ENCODE measurements at places on chromosomes 1 and 21.

DNA sequence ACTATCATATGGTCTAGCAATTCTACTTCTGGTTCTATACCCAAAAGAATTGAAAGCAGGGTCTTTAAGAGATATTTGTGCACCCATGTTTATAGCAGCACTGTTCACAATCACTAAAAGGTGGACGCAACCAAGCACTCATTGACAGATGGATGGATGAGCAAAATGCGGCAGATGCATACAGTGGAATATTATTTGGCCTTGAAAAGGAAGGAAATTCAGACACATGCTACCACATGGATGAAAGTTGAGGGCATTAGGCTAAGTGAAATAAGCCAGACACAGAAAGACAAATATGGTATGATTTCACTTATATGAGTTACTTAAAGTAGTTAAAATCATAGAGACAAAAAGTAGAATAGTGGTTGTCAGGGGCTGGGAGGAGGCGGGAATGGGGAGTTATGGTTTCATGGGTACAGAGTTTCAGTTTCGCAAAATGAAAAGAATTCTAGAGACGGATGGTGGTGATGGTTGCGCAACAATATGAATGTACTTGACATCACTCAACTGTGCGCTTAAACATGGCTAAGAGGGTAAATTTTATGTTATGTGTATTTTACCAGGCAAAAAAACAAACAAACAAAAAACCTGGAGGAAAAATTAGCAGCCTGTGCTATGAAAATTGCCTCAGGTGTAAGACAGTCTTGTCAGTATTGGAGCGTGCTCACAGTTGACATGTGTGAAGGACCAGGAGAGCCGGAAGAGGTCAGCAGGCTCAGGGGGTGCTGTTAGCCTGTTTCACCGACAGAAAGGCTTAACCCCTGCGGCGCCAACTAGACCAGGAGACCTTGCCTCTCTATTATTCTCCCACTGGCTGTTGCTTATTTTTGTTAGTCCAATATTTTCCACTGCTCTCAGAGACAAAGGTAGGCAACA lies 26.5 kb downstream of the CD247 start:
- H3K4me3 ChIP-seq, result peak overlapping the region; percentile 23
- H3K27me3 ChIP-seq, result no peaks in the 10 kb centered on the region
- H3K4me1 ChIP-seq, result peaks cover 98% of the 10 kb centered on the region
- H3K27ac ChIP-seq, result no peak overlapping the region

DNA sequence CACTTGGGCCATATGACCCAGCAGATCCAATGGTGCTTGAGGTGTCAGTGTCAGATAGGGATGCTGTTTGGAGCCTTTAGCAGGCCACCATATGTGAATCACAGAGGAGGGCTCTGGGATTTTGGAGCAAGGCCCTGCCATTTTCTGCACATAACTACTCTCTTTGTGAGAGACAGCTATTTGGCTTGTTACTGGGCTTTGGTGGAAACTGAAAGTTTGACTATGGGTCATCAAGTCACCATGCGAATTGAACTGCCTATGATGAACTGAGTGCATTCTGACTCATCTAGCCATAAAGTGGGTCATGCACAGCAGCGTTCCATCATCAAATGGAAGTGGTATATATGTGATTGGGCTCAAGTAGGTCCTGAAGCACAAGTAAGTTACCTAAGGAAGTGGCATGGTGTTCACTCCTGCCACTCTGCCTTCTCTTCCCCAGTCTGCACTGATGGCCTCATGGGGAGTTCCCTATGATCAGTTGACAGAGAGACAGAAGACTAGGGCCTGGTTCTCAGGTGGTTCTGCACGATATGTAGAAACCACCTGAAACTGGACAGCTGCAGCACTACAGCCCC lies 447.3 kb downstream of the AGBL4 start:
- H3K36me3 ChIP-seq, result no peaks in the 10 kb centered on the region
- no peaks in the 10 kb centered on the region for H3K27me3 ChIP-seq
- no peak for DNase-seq
- H3K4me3 ChIP-seq, result no peak overlapping the region
- no peaks in the 10 kb centered on the region for H3K4me1 ChIP-seq
- H3K27ac ChIP-seq, result no peak overlapping the region

DNA sequence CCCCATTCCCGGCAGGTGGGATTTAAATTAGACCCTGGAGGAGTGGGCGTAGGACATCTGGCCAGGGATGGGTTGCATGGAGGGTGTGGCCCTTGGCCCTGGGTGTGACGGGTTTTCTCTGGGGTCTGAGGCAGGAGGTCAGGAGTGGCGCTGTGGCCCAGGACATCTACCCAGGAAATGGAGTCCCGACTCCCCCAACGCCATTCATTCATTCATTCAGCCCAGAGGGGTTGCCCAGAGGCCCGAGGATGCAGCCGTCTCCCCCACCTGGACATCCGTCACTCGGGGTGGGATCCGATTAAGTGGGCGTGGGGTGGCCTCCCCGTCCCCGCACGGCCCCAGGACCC lies 663 bp downstream of the ATP13A2 start:
- H3K4me1 ChIP-seq, result peaks cover 17% of the 10 kb centered on the region
- no peaks in the 10 kb centered on the region for H3K36me3 ChIP-seq
- no peaks in the 10 kb centered on the region for H3K27me3 ChIP-seq
- peak overlapping the region; percentile 54 for H3K27ac ChIP-seq
- peak overlapping the region; percentile 75 for H3K4me3 ChIP-seq

DNA sequence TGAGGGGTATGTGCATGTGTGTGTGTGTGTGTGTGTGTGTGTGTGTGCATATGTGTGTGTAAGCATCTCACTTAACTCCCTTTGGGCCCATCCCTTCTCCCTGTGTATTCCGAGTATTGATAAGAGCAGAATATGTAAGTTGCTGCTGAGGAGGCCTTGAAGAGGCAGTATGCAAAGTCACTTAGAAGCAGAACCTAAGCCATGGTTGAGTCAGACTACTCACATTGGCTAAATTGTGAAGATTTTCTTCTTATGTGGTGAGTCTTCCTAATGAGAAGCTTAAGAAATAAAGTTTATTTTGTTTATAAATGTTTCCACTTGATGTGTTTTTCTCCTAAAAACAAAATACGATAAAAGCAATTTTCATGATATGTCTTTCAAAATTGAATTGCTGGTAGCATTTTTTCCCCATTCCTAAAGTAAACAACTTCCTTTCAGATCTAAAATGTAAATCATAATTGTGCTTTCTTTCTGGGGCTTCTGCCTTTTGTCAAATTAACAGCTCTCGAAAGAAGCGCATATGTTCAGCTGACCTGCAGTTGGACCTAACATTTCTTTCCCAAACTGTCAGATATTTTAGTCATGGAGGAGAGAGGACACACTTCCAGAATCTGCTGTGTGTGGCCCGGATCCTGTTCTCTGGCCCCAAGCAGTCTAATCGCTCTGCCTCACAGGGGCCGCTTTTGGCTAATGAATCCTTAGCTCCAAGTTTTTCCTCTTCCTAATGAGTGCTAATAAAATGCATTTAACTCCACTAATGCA lies 284.0 kb downstream of the DUSP10 start:
- no peaks in the 10 kb centered on the region for H3K36me3 ChIP-seq
- no peak for DNase-seq
- H3K27ac ChIP-seq, result no peak overlapping the region

- DNase-seq, result no peak
- H3K4me3 ChIP-seq, result no peak overlapping the region
Observed at GRCh38 chr1:18530587-18531502, 50.1 kb downstream of the KLHDC7A start.

- DNase-seq, result no peak
- peak overlapping the region; percentile 94 for H3K27ac ChIP-seq
- H3K36me3 ChIP-seq, result peaks cover 79% of the 10 kb centered on the region
- no peaks in the 10 kb centered on the region for H3K27me3 ChIP-seq
- no peak overlapping the region for H3K4me3 ChIP-seq
Observed at GRCh38 chr1:24909388-24909898, 20.6 kb downstream of the RUNX3 start.

DNA sequence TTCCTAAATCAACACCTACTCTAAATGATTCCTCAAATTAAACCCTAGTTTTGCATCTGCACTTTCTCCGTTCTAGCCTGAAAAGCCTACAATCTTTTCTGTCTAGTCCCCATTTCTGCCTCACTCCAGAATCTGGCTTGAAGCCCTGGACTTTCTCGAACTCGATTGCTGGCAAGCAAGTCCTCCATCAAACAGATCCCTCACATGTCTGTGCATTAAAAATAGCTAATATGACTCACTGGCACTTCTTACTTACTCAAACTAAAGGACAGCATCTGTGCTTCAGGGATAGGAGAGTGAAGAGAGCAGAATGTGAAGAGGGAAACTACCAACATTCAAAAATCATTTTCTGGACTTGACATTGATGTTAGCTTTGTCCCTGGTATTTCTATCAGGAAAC lies 51.8 kb upstream of the CXADR start:
- H3K27ac ChIP-seq, result no peak overlapping the region
- DNase-seq, result no peak
- H3K27me3 ChIP-seq, result no peaks in the 10 kb centered on the region
- H3K4me3 ChIP-seq, result no peak overlapping the region

DNA sequence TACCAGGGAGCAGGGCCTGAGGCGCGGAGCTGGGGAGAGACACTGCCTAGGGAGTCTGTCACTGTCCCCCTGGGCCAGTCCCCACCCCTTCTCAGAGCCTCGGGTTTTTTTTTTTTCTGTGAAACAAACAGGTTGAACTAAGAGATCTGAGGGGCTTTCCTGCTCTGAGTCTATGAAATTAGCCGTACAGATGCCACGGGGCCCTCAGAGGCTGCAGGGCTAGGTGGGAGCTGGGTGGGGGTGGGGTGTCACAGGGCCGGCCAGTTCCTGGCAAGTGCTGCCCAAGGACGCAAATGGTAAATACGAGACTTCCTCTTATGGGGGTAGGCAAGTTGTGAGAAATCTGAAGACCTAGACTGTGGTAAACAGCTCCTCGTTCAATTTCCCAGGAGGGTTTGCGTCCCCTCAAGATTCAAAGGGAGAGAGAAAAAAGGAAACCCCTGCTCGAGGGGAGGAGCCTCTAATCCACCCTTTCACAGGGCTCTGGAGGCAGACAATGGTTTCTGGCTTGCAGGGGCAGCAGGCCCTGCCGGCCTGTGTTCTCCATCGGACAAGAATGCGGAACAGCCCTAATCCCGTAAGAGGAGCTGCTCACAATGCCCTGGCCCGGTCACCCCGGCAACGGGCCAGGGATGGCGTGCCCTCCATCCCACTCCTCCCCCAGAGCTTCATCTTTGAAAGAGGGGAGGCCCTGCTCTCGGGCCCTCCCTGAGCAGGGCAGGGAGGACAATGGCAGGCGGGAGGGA lies 7.8 kb downstream of the NUAK2 start:
- H3K36me3 ChIP-seq, result peaks cover 23% of the 10 kb centered on the region
- H3K4me3 ChIP-seq, result peak overlapping the region; percentile 47

GRCh38 chr1:151693057-151693651 lies 23.4 kb downstream of the CELF3 start:
- no peak for DNase-seq
- H3K27ac ChIP-seq, result no peak overlapping the region
- no peaks in the 10 kb centered on the region for H3K27me3 ChIP-seq
- H3K4me3 ChIP-seq, result no peak overlapping the region
- peaks cover 11% of the 10 kb centered on the region for H3K36me3 ChIP-seq

GRCh38 chr1:47445823-47446550 lies 8.1 kb downstream of the FOXD2 start:
- peaks cover 14% of the 10 kb centered on the region for H3K4me1 ChIP-seq
- H3K4me3 ChIP-seq, result no peak overlapping the region
- no peak for DNase-seq
- H3K27me3 ChIP-seq, result peaks cover 75% of the 10 kb centered on the region
- no peaks in the 10 kb centered on the region for H3K36me3 ChIP-seq

DNA sequence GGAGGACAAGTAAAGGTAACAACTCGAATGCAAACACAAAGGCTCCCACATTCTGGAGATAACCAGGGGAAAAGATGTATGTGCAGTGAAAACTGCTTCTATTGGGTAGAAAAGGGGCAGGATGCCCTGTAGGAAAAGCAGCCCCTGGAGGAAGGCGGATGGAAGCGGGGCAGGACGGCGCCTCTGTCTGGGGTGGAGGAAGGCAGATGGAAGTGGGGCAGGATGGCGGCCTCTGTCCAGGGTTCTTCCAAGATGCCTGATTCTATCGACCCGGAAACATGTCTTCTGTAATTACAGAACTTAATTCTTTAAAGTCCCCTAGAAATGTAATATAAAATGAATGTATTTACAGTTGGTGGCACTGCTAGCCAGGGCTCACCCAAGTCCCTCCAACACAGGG lies 24.0 kb upstream of the LRRC47 start:
- H3K36me3 ChIP-seq, result peaks cover 14% of the 10 kb centered on the region
- no peaks in the 10 kb centered on the region for H3K4me1 ChIP-seq
- no peak for DNase-seq

DNA sequence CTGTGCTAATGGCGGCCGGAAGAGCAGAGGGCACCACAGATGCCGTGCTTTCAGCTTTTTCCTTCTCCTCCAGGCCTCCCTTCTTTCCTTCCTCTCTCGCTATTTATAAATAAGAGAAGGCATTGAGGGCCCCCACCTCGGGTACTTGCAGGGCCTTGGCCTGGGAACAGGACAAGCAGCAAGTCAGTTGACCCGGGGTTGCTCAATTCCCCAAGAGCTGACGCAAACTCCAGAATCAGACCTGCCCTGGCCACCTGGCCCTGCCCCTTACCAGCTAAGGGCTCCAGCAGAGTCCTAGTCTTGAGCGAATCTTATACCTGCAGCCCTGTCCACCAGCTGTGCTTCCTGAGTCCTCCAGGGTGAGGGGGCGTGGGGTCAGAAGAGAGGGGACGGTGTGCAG lies 13.5 kb downstream of the TNFRSF1B start:
- H3K4me3 ChIP-seq, result no peak overlapping the region
- no peaks in the 10 kb centered on the region for H3K27me3 ChIP-seq
- H3K4me1 ChIP-seq, result peaks cover 76% of the 10 kb centered on the region
- H3K27ac ChIP-seq, result no peak overlapping the region

DNA sequence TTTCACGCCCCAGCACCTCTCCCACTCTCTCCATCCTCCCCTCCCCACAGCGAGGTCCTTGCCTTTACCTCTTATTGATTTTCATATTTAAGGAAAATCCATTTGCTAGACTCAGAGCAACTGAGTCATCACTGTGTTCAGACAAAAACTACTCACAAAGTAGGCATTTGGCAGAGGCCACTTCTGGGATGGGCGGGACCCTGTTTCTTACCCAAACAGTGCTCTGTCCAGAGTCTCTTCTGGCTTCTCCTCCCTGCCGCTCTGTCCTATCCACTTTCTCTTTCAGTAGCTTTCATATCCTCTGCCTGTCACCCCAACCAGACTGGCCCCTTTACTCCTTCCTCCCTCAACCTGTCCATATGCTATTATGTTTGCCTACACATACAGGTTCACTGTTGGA lies 2.4 kb upstream of the NAV1 start:
- DNase-seq, result no peak
- H3K4me3 ChIP-seq, result no peak overlapping the region
- H3K36me3 ChIP-seq, result no peaks in the 10 kb centered on the region

GRCh38 chr1:64912191-64912590 lies 54.2 kb downstream of the JAK1 start:
- no peak overlapping the region for H3K4me3 ChIP-seq
- H3K4me1 ChIP-seq, result peaks cover 92% of the 10 kb centered on the region
- no peak for DNase-seq
- no peaks in the 10 kb centered on the region for H3K27me3 ChIP-seq
- H3K36me3 ChIP-seq, result no peaks in the 10 kb centered on the region
- H3K27ac ChIP-seq, result no peak overlapping the region

- H3K4me3 ChIP-seq, result no peak overlapping the region
- H3K36me3 ChIP-seq, result no peaks in the 10 kb centered on the region
- DNase-seq, result no peak
- no peaks in the 10 kb centered on the region for H3K4me1 ChIP-seq
Observed at GRCh38 chr1:9018333-9018732, 7.9 kb downstream of the SLC2A7 start.

GRCh38 chr1:159915571-159916241 lies 9.6 kb downstream of the TAGLN2 start:
- H3K4me1 ChIP-seq, result peaks cover 40% of the 10 kb centered on the region
- no peak overlapping the region for H3K27ac ChIP-seq
- H3K27me3 ChIP-seq, result no peaks in the 10 kb centered on the region
- no peak overlapping the region for H3K4me3 ChIP-seq
- no peak for DNase-seq
